Naive thymus-derived CD8-positive, alpha-beta T cell (primary cell): ENCODE measurements at places on chromosomes 2 and 18. TPM values are rescaled to one million over a fixed set of nuclear protein-coding genes. Genes with fewer than 3 reads are reported as not detected.
A peak's percentile ranks its signal among the peaks of the same experiment; 100 is the strongest.

- no peak for DNase-seq
- H3K4me1 ChIP-seq = peaks cover 84% of the 10 kb centered on the region
- H3K27me3 ChIP-seq = no peaks in the 10 kb centered on the region
Measured at GRCh38 chr2:239274391-239275043, 126.3 kb downstream of the HDAC4 start.

DNA sequence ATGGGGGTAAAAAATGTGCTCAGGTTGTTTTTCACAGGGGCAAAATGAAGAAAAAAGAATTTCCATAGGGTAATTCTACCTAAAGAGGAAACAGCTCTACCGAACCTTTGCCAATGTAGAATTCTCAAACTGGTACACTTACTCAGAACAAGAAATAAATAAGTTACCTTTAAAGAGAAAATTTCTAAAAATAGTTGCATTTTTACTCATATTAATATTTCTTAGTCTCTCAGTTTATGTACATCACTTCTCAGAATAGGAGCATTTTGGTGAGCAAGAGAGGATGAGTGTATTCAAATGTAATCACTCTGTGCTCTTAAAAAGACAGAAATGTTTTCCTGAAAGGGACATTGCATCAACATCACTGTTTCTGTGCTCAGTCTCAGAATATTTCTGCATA lies 574.7 kb upstream of the SLC8A1 start:
- no peak for DNase-seq
- H3K27me3 ChIP-seq = no peaks in the 10 kb centered on the region
- H3K4me3 ChIP-seq = no peak overlapping the region
- no peaks in the 10 kb centered on the region for H3K4me1 ChIP-seq
- H3K27ac ChIP-seq = no peak overlapping the region

- no peaks in the 10 kb centered on the region for H3K27me3 ChIP-seq
- H3K4me1 ChIP-seq = peaks cover 87% of the 10 kb centered on the region
- peak overlapping the region; percentile 68 for H3K4me3 ChIP-seq
- DNase-seq = no peak
- peaks cover 12% of the 10 kb centered on the region for H3K36me3 ChIP-seq
- peak overlapping the region; percentile 98 for H3K27ac ChIP-seq
Measured at GRCh38 chr2:201262718-201263117, 2.4 kb downstream of the CASP8 start.

DNA sequence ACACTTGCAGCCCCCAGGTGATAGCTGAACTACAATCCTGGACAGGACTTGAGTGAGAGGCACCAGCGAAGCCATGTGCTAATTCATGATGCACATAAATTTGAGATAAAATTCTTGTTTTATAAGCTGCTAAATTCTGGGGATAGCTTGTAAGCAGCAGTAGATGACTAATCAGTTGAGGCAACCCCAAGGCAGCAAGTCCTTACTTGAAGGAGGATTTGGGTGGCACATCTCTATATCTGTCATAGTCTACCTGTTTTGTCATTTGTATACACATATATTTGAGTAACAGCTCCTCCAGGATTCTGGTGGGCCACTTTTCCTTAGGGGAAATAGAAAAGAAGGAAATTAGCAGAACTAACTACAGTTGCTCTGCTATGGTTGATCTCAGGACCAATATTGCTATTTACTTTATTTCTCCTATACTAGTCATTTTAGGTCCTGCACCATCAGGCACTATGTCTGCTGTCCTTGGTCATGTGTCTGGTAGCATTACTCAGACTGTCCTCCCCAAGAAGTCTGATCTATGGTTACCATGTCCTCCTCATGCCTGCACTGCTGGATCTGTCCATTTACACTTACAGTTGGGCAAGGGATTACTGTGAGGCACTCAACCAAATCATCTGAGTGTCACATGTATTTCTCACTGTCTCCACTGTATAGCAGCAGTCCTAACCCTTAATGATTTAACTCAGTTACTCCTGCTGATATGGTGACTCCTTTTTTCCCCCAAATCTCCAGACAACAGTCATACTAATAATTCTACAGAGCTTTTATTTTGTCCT lies 436.0 kb upstream of the CWC22 start:
- no peak overlapping the region for H3K27ac ChIP-seq
- H3K4me3 ChIP-seq = no peak overlapping the region
- H3K36me3 ChIP-seq = no peaks in the 10 kb centered on the region
- no peak for DNase-seq
- H3K27me3 ChIP-seq = no peaks in the 10 kb centered on the region

- no peaks in the 10 kb centered on the region for H3K27me3 ChIP-seq
- H3K36me3 ChIP-seq = no peaks in the 10 kb centered on the region
- H3K4me3 ChIP-seq = no peak overlapping the region
- no peak overlapping the region for H3K27ac ChIP-seq
- DNase-seq = no peak
Measured at GRCh38 chr2:135317375-135317774, 213.6 kb downstream of the ZRANB3 start.

- H3K4me3 ChIP-seq = peak overlapping the region; percentile 18
- H3K27ac ChIP-seq = no peak overlapping the region
- DNase-seq = no peak
- peaks cover 15% of the 10 kb centered on the region for H3K27me3 ChIP-seq
- H3K4me1 ChIP-seq = no peaks in the 10 kb centered on the region
Measured at GRCh38 chr2:11411768-11412448, 54.1 kb downstream of the E2F6 start.

DNA sequence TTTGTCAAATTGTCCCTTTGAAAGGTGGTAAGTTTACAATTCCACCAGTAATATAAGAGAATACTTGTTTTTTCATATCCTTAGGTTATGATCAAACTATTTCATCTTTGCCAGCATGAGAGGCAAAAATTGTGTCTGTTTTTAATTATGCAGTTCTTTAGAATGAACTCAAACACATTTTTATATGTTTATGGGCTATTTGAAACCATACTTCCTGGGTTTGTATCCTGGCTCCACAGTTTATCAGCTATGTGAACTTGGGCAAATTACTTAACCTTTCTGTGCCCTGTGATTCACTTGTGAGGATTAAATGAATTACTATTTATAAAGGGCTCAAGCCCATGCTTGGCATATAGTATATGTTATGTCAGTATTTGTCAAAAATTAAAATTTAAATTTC lies 109.4 kb downstream of the TANC1 start:
- H3K27me3 ChIP-seq = no peaks in the 10 kb centered on the region
- H3K36me3 ChIP-seq = peaks cover 2% of the 10 kb centered on the region
- H3K27ac ChIP-seq = no peak overlapping the region

DNA sequence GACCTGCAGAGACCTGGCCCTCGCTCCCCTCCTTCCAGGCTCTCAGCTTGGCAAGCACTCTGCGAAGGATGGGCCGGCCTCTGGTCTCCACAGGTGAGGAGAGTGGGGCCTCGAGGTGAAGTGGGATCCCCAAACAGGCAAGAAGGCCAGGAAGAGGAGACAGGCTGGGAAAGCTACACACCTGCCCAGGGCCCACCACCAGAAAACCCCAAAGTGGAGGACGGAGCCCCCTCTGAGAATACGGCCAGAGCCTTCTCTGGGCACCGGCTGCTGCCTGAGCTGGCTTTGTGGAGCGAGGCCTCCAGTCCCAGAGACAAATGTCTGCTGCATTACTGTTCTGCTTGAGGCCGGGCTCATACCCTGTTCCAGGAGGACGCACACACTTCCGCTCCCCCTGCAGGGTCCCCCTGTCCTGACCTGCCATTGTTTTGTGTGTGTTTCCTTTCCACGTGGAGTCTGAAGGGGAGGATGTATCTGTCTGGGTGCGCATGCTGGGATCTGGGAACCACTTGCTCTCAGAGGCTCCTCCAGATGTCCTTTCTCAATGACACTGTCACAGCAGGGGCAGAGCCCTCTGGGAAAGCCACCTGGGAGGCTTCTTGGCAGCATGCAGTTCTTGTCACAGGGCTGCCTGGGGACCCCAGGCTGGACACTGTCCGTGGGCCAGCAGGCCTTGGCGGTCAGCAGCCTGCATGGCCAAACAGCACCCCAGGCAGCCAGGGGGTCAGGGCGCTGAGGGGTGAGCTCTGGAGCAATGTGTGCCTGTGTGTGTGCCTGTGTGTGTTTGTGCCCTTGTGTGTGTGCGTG lies 20.8 kb downstream of the KCNF1 start:
- H3K27ac ChIP-seq = no peak overlapping the region
- DNase-seq = no peak
- no peaks in the 10 kb centered on the region for H3K36me3 ChIP-seq
- no peak overlapping the region for H3K4me3 ChIP-seq
- H3K27me3 ChIP-seq = peaks cover 6% of the 10 kb centered on the region

DNA sequence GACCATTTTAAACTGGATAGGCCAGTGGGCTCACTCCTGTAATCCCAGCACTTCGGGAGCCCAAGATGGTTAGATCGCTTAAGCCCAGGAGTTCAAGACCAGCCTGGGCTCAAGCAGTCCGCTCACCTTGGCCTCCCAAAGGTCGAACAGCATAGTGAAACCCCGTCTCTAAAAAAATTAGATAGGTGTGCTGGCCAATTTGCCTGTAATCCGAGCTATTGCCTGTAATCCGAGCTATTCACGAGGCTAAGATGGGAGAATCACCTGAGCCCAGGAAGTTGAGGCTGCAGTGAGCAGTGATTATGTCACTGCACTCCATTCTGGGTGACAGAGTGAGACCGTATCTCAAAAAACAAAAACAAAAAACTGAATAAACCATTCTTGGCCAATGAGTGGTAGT lies 52.6 kb upstream of the EMILIN2 start:
- no peak for DNase-seq
- peaks cover 8% of the 10 kb centered on the region for H3K36me3 ChIP-seq
- H3K27ac ChIP-seq = no peak overlapping the region

DNA sequence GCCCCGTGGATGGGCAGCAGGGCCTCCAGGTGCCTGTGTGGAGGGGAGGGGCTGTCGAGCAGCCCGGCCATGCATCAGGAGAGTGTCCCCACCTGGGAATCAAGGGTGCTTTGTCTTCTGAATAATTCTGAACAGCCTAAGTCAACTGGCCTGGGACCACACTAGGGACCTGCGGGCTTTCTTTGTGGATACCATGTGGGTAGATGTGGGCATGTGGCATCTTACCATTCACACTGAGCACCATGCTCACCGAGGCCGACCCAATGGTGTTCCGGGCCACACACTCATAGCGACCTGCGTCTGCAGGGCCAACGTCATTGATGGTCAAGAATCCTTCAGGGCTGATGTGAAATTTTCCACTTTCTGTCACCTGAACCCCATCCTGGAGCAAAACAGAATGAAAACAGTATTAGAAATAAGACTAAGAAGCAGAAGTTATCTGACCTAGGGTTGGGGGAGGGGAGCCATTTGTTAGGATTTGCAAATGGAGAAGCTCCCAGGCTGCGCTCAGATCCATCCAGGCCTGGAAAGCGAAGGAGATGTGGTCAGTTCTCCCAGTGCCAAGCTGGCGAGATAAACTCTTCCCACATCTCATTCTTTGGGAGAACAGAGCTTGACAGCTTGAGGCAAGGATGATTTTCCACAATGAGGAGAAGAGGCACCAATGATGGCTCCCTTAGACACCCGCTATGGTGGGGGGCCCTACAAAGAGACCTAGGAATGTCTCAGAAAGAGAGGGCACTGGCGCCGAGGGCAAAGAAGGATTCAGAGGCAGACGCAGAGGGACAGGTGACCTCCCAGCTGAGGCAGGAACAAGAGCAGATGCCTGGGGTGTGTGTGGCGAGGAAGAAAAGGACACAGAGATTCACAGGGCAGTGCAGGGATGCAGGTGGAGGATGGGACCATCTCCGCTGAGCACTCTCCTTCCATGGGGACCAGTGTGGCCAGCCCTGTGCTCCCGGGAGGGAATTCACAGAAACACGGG lies 83.4 kb downstream of the PXDN start:
- no peak for DNase-seq
- H3K4me1 ChIP-seq = peaks cover 3% of the 10 kb centered on the region
- H3K27me3 ChIP-seq = peaks cover 36% of the 10 kb centered on the region
- H3K27ac ChIP-seq = no peak overlapping the region
- H3K4me3 ChIP-seq = no peak overlapping the region
- H3K36me3 ChIP-seq = no peaks in the 10 kb centered on the region

DNA sequence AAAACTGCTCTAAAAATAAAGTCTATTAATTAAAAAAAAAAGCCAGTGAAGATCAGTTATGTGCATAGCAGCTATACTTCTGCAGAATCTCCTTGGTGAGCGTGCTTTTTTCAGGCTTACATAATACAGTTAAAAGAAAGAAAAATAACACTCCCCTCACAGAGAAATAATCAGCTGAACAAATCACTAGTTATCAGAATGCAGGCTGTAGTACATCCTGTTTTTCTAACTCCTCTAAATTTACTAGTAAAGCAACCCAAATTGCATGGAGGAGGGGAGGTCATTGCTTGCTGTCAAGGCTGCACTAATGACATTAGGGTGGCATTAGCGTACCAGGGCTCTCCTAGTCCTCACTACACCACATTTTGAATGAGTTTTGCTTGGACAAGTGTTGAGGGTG lies 192.2 kb downstream of the PLCL1 start:
- peaks cover 12% of the 10 kb centered on the region for H3K36me3 ChIP-seq
- no peak overlapping the region for H3K27ac ChIP-seq
- H3K27me3 ChIP-seq = no peaks in the 10 kb centered on the region

GRCh38 chr2:238988752-238989151 lies 140.9 kb downstream of the TWIST2 start:
- no peak overlapping the region for H3K4me3 ChIP-seq
- H3K27me3 ChIP-seq = peaks cover 4% of the 10 kb centered on the region
- no peaks in the 10 kb centered on the region for H3K36me3 ChIP-seq

GRCh38 chr2:128269063-128269989 lies 49.3 kb downstream of the HS6ST1 start:
- peak; percentile 59 for DNase-seq
- H3K27ac ChIP-seq = no peak overlapping the region
- no peak overlapping the region for H3K4me3 ChIP-seq
- no peaks in the 10 kb centered on the region for H3K27me3 ChIP-seq

DNA sequence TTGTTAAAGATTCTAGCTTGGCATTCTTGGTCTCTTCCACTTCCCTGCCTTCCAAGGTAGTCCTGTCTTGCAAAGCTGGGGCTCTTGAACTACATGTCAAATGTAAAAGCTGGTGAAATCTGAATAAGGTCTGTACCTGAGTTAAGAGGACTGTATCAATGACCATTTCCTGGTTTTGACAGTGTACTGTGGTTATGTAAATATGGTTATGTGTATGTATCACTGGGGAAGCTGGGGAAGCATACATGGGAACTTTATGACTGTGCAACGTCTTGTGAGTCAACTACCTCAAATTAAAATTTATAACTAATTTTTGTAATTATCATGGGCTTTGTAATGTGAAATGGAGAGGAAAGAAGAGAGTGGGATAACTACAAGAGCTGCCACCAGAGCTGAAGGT lies 81.7 kb downstream of the COL4A4 start:
- H3K4me1 ChIP-seq = no peaks in the 10 kb centered on the region
- H3K27me3 ChIP-seq = peaks cover 18% of the 10 kb centered on the region
- no peak overlapping the region for H3K4me3 ChIP-seq
- no peaks in the 10 kb centered on the region for H3K36me3 ChIP-seq
- no peak overlapping the region for H3K27ac ChIP-seq
- no peak for DNase-seq

GRCh38 chr2:185875136-185875931 lies 136.7 kb downstream of the FSIP2 start:
- no peaks in the 10 kb centered on the region for H3K36me3 ChIP-seq
- no peaks in the 10 kb centered on the region for H3K4me1 ChIP-seq
- no peaks in the 10 kb centered on the region for H3K27me3 ChIP-seq
- H3K4me3 ChIP-seq = no peak overlapping the region
- no peak for DNase-seq

- no peaks in the 10 kb centered on the region for H3K36me3 ChIP-seq
- peaks cover 6% of the 10 kb centered on the region for H3K27me3 ChIP-seq
Measured at GRCh38 chr2:62661263-62661635, 44.3 kb upstream of the EHBP1 start.

TEX261 gene
- 33.7 TPM for polyA plus RNA-seq

RGPD3 gene
- polyA plus RNA-seq = 0.06 TPM

SLC66A2 gene
- polyA plus RNA-seq = 14.1 TPM

NEB gene
- polyA plus RNA-seq = not detected

MTIF2 gene
- polyA plus RNA-seq = 15.6 TPM

GPR35 gene
- polyA plus RNA-seq = 1.6 TPM

LYG1 gene
- polyA plus RNA-seq = 0.49 TPM

C1QL2 gene
- not detected for polyA plus RNA-seq

GRB14 gene
- not detected for polyA plus RNA-seq

KLHL30 gene
- not detected for polyA plus RNA-seq

GCG gene
- not detected for polyA plus RNA-seq

MAP2 gene
- polyA plus RNA-seq = not detected

VWA3B gene
- not detected for polyA plus RNA-seq
